ENCODE measurements at places on chromosomes 4 and X.

DNA sequence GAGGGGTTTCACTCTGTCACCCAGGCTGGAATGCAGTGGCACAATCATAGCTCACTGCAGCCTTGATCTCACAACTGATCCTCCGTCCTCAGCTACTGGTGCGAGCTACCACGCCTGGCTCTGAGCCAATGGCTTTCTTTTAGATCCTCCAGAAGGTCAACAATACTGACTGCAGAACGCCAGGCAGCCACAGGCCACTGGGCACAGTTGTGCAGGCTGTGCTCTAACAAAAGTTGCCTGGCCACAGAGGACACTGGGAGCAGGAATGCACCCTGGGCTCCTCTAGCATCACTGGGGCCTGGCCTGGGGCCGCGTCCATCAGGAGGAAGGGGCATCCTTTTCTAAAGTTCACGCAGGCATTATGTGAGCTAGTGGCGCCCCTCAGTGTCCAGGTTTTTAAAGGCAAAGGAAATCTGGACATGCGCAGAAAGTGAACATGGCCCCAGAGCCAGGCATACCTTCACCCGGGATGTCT is 14.9 kb upstream of the PORCN start:
- DNase-seq, result no peak

GRCh38 chr4:177308125-177308524 is 1.5 kb upstream of the NEIL3 start:
- DNase-seq, result no peak

DNA sequence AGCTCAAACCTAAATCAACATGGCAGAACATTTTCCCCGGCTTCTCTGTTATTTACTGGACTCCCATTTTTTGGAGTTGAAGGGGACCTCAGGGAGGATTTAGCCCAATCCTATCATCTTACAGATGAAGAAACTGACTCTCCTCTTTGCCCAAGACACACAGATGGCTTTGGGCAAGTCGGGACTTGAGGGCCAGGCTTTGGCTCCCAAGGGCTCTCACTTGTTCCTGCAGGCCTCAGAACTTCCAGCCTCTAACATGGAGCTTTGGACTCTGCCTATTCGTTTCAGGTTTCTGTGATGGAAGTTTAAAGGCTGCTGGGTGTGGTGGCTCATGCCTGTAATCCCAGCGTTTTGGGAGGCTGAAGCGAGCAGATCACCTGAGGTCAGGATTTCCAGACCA is 59.5 kb downstream of the RHOH start:
- DNase-seq, result no peak

DNA sequence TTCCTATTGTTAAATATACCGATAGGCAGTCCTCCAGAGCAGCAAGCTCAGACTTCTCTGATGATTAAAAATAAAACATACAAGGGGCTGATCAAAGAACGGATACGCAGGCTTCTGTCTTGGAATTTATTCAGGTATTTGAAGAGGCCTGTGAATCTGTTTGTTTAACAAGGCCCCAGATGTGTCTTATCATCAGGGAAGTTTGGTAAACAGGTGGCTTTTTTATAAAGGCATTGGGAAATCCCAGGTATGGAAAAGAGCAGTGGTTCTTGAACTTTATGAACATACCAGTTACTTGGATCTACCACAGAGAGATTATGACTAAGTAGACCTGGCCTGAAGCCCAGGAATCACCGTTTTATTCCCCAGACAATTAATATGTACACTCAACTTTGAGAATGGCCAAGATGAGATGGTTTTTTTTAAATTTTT is 47.9 kb downstream of the SOWAHB start:
- DNase-seq, result no peak

- DNase-seq, result no peak
These were observed 21.4 kb upstream of the RASL11B start for GRCh38 chr4:52840531-52841370.

GRCh38 chr4:99587309-99587708 is 12.7 kb downstream of the MTTP start:
- DNase-seq, result no peak

GRCh38 chr4:71367546-71367945 is 28.7 kb downstream of the SLC4A4 start:
- DNase-seq, result no peak

GRCh38 chr4:142475663-142476062 is 370.4 kb downstream of the INPP4B start:
- DNase-seq, result no peak

- DNase-seq, result no peak
These were observed 80.8 kb downstream of the ANKRD50 start for GRCh38 chr4:124631760-124632159.

GRCh38 chr4:15547392-15547791 is 77.7 kb downstream of the CC2D2A start:
- no peak for DNase-seq

Data from activated CD4-positive, alpha-beta T cell treated with anti-CD3 and anti-CD28 coated beads for 1 hour (primary cell).